ENCODE measurements at places on chromosomes 13 and 19.

DNA sequence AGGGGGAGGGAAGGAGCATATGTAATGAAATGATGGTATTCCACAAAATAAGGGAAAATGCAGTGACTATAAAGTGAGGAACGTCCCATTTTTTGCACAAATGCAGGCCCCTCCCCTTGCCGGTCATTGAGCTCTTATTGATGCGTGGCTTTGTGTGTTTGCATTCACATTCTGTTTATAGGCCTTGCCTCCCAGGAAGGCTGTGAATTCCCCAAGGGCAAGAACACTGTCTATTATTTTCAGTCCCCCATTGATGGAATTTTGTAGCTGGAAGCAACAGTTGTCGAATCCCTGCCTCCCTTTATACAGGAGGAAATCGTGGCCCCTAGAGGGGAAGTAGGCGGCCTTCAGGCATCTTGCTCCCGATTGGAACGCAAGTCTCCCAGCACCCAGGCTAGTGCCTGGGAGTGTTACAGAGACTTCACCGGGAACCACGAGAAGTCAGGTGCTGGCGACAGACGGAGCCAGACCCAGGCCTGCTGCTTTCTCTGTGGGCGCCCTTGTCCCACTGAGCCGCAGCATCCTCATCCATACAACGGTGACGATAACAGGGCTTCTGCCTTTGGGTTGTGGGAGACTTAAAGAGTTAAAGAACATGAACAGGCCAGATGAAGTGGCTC is 6.9 kb downstream of the SBSN start:
- no peak for DNase-seq

GRCh38 chr13:31320946-31321345 is 121.2 kb downstream of the B3GLCT start:
- DNase-seq, result no peak

- no peak for DNase-seq
Observed at GRCh38 chr19:46297700-46298478, 1.0 kb downstream of the HIF3A start.

DNA sequence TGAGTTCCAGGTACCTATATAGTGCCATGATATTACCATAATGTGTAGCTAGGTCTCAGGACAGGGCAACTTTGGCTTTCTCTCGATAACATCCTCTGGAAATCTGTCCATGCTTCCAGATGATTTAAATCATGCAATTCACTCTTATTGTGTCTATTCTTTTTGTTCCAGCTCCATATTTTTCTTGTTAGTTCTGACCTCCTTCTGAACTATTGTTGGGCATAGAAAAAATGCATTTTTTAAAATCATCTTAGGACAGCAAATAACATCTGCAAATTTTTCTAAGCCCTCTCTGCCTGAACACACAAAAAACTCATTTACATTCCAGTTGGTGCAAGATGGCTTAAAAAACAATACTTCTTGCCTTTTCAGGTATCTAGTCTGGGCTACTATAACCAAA is 1561.0 kb upstream of the MIR17HG start:
- no peak for DNase-seq

GRCh38 chr19:1094655-1094977 is 559 bp downstream of the POLR2E start:
- no peak for DNase-seq

DNA sequence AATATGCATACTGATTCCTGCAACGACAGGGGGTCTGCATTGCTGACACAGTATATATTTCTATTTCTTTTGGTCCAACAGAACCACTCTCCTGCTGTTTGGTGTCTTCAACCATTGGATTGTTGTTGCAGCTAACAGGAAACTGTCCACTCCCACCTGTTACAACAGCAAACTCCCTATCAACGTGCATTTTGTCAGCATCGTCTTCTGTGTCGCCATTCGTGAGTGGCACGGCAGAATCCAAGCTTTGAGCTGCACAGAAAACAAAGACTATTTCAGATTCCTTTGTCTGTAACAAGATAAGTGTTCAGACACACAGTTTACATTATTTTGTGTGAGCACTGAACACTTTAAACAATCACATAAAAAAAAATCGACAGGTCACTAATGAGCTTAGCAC is 31.3 kb downstream of the ANKRD10 start:
- no peak for DNase-seq

Measured in effector CD4-positive, alpha-beta T cell (primary cell).